NCI-H446 (cell line): ENCODE measurements at places on chromosomes 13 and 19.
A peak's percentile ranks its signal among the peaks of the same experiment; 100 is the strongest.

DNA sequence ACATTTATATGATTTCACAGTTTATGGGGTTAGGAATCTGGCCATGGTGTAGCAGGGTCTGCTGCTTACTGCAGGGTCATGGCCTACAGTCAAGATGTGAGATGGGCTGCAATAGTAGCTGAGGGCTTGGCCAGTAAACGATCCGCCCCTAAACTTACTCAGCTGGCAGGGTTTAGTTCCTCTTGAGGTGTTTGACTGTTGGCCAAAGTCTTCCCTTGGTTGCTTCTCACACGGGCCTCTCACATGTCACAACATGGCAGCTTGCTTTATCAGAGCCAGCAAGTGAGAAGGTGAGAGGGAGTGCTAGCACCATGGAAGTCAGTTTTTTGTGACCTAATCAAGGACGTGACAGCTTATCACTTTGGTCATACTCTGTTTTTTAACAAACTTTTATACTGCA, 77.1 kb downstream of the DNAJC3 start:
- DNase-seq = no peak

DNA sequence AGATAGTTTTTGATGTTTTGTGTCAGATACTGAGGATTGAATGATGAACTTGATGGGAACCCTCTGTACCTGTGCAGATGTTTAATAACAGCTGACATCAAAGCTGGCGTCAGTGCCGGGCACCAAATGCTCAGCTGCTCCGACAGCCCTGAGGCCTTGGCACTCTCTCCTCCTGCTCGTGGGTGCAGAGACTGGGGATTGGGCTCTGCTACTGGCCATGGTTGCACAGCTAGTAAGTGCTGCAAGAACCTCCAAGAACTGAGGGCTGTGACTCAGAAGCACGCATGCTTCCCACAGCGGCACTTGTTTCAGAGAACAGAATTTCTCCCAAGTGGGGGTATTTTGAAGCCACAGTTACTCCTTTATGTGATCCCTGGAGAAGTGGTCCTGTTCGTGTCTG, 5.9 kb downstream of the LAMP1 start:
- DNase-seq = no peak

GRCh38 chr19:18160493-18160970, 7.6 kb downstream of the PIK3R2 start:
- no peak for DNase-seq

GRCh38 chr13:21957833-21958232, 287.0 kb downstream of the FGF9 start:
- no peak for DNase-seq

- DNase-seq = no peak
Measured at GRCh38 chr13:21225841-21226581, 49.6 kb downstream of the MRPL57 start.

GRCh38 chr19:48403606-48404005, 10.1 kb downstream of the GRIN2D start:
- DNase-seq = peak; percentile 24

- DNase-seq = no peak
Measured at GRCh38 chr13:54018485-54018884, 989.9 kb downstream of the OLFM4 start.
